ENCODE measurements at places on chromosomes 4 and X. TPM values are rescaled to one million over a fixed set of nuclear protein-coding genes. Genes with fewer than 3 reads are reported as not detected.

The FAM53A gene
- total RNA-seq = 0.84 TPM

The GAGE13 gene
- not detected for total RNA-seq

The BGN gene
- total RNA-seq = not detected

The POLN gene
- 0.65 TPM for total RNA-seq

The HSFX2 gene
- total RNA-seq = 0.24 TPM

The PPP3CA gene
- total RNA-seq = 21.0 TPM

The HSFX3 gene
- not detected for total RNA-seq

The RBPJ gene
- total RNA-seq = 15.3 TPM

The TMEM47 gene
- 1.2 TPM for total RNA-seq

The DMD gene
- not detected for total RNA-seq

The OGT gene
- total RNA-seq = 41.9 TPM

The SHROOM4 gene
- not detected for total RNA-seq

The AFM gene
- total RNA-seq = not detected
